CD4-positive, alpha-beta T cell treated with Interleukin-21 for 1 hour (primary cell): ENCODE measurements at places on chromosomes 6 and 20.

GRCh38 chr6:129022011-129022553 lies 139.1 kb downstream of the LAMA2 start:
- no peak for DNase-seq

- no peak for DNase-seq
These were observed 1243.1 kb upstream of the ADGRB3 start for GRCh38 chr6:67391955-67392354.

DNA sequence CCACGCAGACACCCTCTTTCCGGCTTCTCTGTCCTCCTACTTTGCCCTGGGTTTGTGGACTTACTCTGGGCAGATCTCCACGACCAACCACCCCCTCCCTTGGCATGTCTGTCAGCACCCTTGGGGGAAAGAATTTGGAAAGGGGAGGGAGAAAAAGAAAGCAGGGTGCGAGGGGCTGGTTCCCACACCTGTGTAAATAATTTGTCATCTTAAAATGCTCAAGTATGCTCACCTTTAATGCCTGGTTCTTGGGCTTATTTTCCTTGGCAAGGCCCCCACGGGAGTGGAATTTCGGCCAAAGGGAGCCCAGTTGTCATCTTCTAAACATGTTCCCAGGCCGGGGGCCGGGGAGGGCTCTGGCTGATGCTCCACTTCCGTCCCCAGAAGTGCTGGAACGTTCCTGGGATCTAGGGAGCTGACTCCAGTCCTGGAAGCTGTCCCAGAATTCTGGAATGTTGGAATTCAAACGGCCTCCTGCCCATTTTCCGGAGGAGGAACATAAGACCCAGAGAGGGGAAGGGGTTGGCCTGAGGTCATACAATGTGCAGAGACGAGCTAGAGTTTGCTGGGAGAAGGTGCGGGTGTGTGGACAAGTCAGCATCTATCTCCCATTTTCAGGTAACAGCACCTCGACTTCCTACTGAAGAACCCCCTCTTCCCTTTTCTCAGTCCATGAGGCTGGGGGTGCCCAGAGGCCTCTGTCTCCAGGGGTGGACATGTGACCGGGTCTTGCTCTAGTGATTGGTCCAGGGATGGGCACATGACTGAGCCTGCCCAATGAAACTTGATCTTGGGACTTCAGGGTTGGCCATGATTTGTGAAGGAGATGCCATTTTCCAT lies 122.3 kb downstream of the CEBPB start:
- DNase-seq: no peak

DNA sequence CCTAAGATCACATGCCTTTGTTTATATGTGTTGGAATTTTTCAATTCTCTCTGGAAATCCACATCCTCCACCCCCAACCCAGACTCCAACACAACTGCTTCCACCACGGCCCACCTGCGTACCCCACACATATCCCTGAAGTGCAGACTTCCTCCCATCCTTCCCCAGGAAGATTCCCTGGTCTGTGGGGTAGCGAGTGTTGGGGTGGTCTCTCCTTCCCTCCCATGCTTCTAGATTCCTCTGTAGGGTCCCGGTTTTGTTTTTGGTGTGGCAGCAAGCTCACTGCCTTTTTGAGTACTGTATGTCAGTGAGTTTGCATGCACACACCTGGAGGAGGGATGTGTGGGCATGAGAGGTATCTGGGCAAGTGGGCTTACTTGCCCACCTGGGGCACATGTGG lies 127.6 kb downstream of the MRPL14 start:
- DNase-seq: no peak

GRCh38 chr6:147179809-147180208 lies 24.4 kb upstream of the STXBP5 start:
- DNase-seq: no peak

DNA sequence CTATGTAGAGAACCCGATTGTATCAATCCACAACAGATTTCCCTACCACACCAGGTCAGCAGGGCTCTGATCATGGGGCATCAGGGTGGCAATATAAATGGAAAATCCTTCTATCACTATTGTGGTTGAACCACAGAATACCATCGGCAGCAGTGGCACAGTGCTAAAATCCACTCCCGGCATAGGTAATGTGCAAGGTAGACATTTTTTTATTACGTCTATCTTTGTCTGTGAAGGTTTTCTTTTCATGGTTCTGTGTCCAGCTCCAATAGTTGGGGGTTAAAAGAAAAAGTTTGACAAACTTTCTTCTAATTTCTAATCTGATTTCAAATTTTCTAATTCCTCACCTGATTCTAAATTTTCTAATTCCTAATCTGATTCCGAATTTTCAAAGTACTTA lies 302.7 kb upstream of the PREP start:
- DNase-seq: no peak
